Amniotic epithelial cell (primary cell): ENCODE measurements at places on chromosomes 2 and 18.

DNA sequence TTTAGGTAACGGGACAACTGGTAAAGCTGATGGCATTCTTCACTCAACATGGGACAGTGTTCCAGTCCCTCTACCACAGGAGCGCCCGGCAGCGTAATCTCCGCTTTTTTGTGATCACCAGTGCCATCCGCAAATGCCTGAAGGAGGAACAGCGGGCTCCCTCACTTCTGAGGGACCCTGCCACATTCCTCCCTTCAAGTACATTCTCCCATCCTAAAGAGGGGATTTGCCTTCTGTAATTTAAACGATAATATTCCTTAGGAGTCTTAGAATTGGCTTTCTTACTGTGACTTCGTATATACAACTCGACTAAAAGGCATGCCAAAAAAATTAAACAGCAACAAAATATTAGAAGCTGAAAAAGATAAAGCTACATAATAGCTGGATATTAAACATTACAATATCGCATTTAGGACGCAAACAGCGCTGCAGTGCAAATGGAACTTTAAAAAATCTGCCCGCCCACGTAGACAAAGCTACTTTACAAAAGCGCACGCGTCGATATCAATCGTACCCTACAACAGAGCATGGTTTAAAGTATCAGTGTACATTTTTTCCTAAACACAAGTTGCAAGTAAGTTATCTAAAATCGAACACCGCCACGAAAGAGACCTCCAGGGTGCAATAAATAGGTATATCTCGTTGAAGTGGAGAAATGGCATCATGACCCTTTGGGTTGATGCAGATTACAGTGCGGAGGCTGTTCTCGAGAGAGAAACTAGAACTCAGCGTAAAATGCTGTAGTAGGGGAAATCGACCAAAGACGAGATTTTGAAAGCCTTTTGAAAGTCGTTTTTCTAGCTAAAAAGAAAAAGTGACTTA lies 2.3 kb upstream of the VSNL1 start:
- no peak for DNase-seq

DNA sequence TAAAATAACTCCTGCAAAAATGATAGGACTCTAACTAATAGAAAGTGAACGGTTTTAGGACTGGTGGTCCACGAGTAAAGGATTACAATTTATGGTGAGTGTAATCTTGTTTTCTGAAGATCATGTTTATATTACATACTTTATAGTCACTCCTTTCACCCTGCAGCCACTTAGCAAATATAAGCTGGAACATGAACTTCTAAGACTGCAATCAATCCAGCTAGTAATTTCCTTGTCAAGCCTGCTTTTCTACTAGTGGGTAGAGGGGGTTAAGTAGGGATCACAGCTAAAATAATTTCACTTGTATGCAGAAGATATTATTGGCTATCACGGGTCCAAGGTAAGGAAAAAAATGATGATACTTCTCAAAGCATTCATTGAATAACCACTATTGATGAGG lies 125.5 kb upstream of the NETO1 start:
- no peak for DNase-seq

DNA sequence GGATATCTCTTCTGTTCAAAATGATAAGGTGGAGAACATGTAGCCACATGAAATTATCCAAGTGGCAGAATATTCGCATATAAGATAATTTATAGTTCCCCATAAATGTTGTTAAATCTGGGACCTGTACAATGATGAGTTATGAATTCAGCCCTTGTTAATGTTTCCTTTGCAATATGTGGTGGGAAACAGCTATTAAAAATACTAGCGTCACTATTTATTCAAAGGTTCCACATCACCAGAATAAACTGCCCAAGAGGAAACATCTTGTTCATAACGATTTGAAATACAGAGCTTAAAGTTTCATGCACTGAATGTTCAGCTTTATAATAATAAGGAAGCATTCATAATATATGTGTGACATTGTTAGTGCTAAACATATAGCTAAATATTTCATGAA lies 223.9 kb upstream of the TCF4 start:
- DNase-seq = no peak

GRCh38 chr2:160362018-160362417 lies 131.6 kb downstream of the RBMS1 start:
- DNase-seq = no peak

DNA sequence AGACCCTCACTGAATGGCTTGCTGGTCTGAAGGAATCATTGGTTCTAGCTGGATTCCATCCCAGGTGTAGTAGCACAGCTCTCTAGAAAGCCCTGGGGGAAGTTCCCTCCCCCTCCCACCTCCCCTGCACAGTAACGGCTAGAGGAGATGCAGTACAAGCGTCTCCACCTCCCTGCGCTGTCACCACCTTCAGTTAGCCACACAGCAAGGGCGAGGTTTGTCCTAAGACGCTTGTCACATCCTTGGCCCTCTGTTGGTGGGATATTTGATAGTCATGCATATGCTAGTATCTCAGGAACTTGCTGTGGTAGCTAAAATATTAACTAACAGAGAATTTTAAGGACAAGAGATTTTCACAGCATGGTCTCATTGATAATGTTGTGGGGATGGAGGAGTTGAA lies 19.4 kb downstream of the TRAPPC12 start:
- no peak for DNase-seq
